ENCODE measurements at places on chromosomes 1 and 21. TPM values are rescaled to one million over a fixed set of nuclear protein-coding genes. Genes with fewer than 3 reads are reported as not detected.

KRTAP10-2 gene
- total RNA-seq, result not detected

CHI3L2 gene
- 4.0 TPM for total RNA-seq

ETNK2 gene
- not detected for total RNA-seq

KCNA3 gene
- total RNA-seq, result 38.1 TPM

ADAMTS5 gene
- not detected for total RNA-seq

PPM1J gene
- 1.1 TPM for total RNA-seq

KRTAP26-1 gene
- total RNA-seq, result not detected

DCST1 gene
- total RNA-seq, result not detected

HES2 gene
- 0.29 TPM for total RNA-seq

TDRD5 gene
- not detected for total RNA-seq

LCE1B gene
- not detected for total RNA-seq

NUDT17 gene
- total RNA-seq, result 3.0 TPM

GBP7 gene
- total RNA-seq, result not detected

AADACL3 gene
- not detected for total RNA-seq

SPRR2G gene
- total RNA-seq, result not detected

CD1E gene
- not detected for total RNA-seq

PTPN22 gene
- total RNA-seq, result 66.2 TPM

CRP gene
- total RNA-seq, result not detected

ZYG11A gene
- 0.26 TPM for total RNA-seq

ZNF695 gene
- total RNA-seq, result 0.57 TPM

HJV gene
- total RNA-seq, result not detected

FCER1A gene
- total RNA-seq, result not detected

LCE2C gene
- not detected for total RNA-seq

TGFB2 gene
- not detected for total RNA-seq

ADARB1 gene
- 25.9 TPM for total RNA-seq

NPHS2 gene
- total RNA-seq, result not detected

DENND1B gene
- total RNA-seq, result 15.3 TPM

PTGFR gene
- not detected for total RNA-seq

TEX38 gene
- 0.18 TPM for total RNA-seq

LENEP gene
- total RNA-seq, result 1.8 TPM

EIF4G3 gene
- total RNA-seq, result 69.3 TPM

DISC1 gene
- 3.3 TPM for total RNA-seq

DAB1 gene
- not detected for total RNA-seq

OR2T34 gene
- total RNA-seq, result not detected

FOXO6 gene
- total RNA-seq, result not detected

HAX1 gene
- total RNA-seq, result 122 TPM

KIF2C gene
- total RNA-seq, result 72.9 TPM

TRNP1 gene
- 2.0 TPM for total RNA-seq
